ENCODE measurements at places on chromosomes 1 and 21. TPM values are rescaled to one million over a fixed set of nuclear protein-coding genes. Genes with fewer than 3 reads are reported as not detected.

DNA sequence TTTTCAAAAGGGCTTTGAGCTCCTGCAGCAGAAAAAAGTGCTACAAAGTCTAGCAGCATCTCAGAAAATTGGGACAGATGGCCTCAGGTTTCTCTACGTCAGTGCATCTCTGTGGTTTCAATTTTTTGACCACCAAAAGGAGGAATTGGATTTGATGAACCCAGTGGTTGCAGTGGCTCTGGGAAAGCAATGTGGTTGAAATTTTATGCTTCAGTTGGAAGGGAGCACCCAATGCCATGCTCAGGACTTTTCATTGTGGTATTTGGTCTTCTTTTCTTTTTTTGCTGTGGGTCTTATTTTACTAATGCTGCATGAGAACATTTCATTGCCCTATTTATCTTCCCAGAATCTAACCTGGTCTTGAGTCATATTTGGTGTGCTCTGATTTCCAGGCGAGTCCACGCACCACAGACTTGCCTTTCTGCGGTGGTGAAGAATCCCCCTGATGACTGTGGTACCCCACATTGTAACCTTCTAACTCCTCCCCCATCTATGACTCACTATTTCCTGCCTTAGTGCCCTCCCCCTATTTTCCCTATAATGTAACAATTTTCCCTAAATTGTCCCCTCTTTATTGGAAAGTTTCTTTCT, 56.7 kb downstream of the S1PR1 start:
- DNase-seq = no peak

- DNase-seq = no peak
Measured at GRCh38 chr21:17044696-17045095, 468.1 kb upstream of the CXADR start.

The IVL gene
- 11.5 TPM for polyA plus RNA-seq

The KRTAP10-5 gene
- polyA plus RNA-seq = not detected

The TAS1R3 gene
- polyA plus RNA-seq = 0.10 TPM

The CLK2 gene
- 17.0 TPM for polyA plus RNA-seq

Data from stomach (tissue), 19 donors.